Stimulated activated naive CD4-positive, alpha-beta T cell (primary cell): ENCODE measurements at places on chromosomes 1 and 21.

DNA sequence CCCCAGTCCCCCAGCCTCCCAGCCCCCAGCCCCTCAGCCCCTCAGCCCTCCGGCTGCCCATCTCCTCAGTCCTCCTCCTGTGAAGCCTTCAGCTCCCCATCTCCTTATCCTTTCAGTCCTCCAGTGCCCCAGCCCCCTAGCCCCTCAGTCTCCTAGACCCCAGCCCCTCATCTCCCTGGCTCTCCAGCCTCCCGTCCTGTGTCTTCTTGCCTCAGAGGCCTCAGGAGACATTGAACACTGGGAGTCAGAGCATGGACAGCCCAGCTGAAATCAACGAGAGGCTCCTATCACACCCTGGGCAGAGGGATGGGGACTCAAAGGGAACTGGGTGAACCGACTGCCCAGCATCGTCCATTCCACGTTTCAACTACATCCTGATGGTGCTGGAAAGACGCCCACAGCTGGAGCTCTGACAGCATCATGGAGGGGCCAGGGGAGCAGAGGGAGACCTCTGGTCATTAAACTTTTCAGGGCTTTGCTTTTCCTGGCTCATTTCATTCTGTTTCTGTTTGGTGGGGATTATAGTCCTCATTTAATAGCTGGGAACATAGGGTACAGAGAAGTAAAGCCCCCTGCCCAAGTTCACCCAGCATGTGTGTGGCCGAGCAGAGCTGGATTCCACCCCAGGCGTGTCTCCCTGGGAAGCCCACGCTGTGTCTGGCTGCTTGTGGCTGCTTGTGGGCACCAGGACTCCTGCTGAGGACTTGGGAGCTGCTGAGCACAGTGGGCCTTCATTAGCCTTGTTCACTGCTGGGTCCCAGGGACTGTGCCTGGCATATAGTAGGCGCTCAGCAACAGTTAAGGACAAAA lies 396.7 kb downstream of the PTPRU start:
- no peak for DNase-seq

DNA sequence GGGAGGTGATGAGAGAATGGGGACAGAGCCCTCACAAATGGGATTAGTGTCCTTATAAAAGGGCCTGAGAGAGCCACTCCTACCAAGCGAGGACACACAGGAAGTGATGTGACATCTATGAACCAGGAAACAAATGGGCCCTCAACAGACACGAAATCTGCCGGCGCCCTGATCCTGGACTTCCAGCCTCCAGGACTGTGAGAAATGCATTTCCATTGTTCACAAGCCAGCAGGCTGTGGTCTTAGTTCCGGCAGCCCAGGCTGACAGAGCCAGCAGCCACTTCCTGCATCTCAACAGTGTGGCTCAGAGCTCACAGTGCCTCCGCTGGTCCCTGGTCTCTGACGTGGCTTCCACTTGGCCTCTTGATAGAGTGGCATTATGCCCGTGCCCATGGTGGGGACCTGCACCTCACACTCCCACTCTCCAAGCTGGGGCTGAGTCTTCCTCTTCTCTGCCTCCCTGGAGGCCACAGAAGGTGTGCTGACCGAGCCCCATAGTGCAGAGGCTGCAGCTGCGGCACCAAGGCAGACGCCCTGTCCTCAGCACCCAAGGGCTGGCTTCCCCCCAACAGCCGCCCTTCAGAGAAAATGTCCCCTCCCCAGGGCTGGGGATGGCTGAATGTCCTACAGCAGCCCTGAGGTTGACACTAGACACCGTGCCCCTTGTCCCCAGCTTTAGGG lies 44.9 kb downstream of the ACOT7 start:
- DNase-seq = peak; percentile 38

DNA sequence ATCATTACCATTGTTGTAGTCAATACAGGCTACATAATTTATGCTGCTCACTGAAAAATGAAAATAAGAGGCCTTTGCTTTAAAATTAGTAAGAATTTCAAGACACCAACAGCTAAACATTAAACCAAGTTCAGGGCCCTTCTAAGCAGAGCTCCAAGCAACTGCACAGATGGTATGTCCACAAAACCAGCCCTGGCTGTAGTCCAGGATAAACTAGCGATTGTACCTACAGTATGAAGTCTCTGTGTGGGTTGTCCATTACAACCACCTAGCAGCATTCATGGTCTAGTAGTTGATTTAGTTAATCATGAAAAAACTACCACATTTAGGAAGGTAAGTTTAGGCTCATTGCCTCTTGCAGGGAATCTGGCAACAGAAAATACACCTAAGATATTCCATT lies 35.3 kb downstream of the CLCA4 start:
- no peak for DNase-seq

DNA sequence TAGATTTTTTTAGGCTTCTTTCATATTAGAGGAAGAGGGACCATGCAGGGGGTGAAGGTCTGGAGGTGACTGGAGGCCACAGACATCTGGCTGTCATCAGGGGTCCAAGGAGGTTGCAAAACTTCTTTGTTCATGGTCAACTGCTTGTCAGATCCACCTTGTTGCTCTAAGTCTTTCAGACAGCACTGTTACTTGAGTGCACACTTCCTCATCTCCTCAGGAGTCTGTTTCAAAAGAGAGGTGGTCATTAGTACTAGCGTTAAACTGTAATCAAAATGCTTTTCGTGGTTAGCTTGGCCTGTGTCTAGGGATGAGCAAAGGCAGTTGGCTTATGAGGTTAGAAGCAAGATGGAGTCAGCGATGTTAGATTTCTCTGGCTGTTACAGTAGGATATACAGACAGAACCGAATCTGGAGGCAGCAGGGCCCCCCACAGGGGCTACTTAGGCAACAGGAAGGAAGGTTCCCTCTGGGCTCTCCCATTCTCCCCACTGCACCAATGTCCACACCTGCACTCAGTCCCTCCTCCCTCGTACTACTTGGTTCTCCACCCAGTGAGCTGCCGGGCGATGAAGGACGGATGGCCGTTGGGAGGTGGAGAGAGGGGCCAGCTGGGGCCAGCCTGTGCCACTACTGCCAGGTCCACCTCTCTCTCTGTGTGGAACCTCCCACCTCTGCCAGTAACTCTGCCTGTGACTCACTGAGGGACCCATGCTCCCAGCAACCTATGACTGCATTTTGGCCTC lies 57.2 kb downstream of the TOR1AIP2 start:
- no peak for DNase-seq

GRCh38 chr1:18886003-18886335 lies 16.4 kb downstream of the ALDH4A1 start:
- no peak for DNase-seq

DNA sequence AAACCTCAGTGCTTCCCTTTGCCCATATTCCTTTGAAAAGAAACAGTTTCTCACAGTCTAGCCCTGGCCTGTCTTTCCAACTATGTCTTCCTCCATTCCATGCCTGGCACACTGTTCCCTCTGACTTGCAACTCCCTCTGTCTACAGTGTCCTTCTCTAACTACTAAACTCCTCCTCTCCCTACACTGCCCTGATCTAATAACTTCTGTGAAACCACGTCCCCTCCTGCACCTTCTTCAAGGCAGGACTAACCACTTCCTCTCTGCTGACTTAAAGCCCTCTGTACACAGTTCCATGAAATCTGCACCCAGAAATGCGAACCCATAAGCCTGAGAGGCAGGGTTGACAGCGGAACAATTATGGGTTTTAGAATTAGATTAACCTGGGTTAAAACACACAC lies 62.2 kb upstream of the ATP1B1 start:
- peak; percentile 2 for DNase-seq

- DNase-seq = no peak
Measured at GRCh38 chr1:85022700-85023099, 25.6 kb downstream of the MCOLN3 start.

DNA sequence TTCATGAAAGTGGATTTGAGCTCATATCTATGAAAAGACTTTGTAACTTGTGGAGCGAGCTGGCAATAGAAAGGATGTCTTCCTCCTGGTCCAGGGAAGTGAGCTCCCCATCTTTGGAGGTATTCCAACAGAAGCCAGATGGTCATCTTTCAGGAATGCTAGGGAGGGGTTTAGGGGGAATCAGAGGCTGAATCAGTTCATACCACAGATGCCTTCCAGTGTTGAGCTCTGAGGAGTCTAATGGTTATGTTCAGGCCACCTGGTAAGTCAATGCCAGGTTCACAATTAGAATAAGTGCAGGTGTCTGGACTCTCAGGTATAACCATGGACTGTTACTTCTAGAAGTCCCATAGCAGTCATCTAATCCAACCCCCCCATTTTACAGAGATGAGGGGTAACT lies 119.1 kb downstream of the ACTL8 start:
- DNase-seq = no peak

DNA sequence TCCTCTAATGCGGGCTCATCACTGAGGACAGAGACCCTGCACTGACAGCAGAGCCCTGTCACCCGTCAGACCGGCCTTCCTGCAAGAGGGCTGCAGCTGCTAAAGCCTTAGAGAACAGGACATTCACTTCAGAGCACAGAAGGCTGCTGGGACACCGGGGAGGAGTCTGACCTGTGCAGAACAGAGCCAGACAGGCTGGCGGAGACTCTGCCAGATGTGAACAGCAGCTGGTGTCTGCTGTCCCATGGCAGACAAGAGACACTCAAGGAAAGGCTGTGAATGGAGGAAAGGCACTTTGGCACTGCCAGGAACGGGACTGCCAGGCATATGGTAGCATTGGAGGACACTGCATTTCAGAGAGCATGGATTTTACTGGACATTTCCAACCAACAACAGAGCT lies 21.4 kb downstream of the MRAP start:
- no peak for DNase-seq

DNA sequence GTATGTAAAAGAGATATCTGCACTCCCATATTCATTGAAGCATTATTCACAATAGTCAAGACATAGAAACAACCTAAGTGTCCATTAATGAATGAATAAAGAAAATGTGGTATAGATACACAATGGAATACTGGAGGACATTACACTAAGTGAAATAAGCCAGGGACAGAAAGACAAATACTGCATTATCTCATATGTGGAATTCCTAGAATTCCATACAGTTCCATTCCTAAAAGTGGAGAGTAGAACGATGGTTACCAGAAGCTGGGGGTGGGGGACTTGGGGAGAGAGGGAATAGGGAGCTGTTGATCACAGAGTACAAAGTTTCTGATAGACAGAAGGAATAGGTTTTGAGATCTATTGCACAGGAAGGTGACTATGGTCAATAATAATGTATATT lies 7.4 kb downstream of the TMED5 start:
- DNase-seq = no peak

GRCh38 chr21:16022116-16022515 lies 292.3 kb downstream of the USP25 start:
- DNase-seq = no peak

GRCh38 chr1:7313826-7314225 lies 457.3 kb upstream of the VAMP3 start:
- DNase-seq = no peak

DNA sequence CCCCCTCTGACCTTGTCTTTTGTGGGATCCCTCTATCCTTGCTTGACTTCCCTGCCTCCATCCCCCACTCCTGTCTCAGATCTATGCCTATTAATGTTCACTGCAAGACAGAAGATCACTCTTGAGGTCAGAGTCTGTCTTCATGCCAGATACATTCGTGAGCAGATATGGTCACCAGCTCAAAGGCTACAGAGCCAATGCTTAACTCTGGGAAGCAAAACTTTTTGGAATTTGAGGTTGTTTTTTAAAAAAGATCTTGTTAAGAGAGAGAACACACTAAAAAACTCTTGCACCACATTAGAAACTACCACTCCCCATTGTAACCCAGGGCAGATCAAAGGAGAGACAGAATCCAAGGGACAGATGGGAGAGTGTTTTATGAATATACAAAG lies 17.1 kb upstream of the A3GALT2 start:
- DNase-seq = no peak

DNA sequence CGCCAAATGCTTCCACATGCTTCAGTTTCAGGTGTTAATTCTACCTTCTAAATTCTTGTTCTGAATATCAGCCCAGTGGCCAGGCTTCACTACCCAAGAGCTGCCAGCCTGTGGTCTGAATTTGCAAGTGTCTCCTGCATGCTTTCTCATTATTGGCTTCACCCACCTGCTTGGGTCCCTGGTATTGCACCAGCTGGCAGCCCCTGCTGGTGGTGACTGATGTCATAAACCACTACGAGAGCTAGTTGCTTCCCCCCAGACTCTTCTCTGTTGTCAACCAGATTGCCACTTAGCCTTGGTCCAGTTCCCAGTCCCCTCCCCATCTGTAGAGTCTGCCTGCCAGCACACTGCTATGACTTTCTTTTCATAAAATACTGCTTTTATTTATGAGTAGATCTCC lies 197.7 kb upstream of the DUSP10 start:
- DNase-seq = no peak

- no peak for DNase-seq
Measured at GRCh38 chr21:43825936-43826622, 36.7 kb downstream of the RRP1 start.

GRCh38 chr1:244218220-244218619 lies 167.1 kb downstream of the ZBTB18 start:
- no peak for DNase-seq

DNA sequence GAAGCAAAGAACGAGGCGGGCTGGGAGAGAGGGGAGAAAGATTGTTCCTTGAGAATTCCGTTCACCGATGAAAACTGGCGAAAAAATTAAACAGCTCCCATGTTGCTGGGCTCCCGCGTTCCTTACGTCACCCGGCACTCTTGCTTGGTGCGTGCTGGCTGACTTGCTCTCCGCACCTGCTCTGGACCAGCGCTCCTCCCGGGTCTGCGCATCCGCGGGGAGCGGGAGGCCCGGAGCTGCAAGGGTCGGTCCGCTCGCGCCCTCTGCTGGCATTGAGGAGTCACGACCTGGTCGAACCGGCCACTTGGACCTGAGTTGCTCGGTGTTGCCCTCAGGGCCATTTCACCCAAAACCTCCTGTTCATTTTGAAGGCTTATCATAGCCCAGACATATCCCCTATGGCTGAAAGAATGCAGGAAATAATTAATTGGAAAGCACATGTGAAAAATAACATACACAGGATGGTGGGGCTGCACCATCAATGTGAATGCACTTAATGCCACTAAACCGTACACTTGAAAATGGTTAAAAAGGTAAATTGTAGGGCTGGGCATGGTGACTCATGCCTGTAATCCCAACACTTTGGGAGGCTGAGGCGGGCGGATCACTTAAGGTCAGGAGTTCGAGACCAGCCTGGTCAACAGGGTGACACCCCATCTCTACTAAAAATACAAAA lies 98.9 kb upstream of the BACE2 start:
- peak; percentile 22 for DNase-seq

GRCh38 chr1:108610073-108610472 lies 50.2 kb downstream of the EEIG2 start:
- DNase-seq = no peak

DNA sequence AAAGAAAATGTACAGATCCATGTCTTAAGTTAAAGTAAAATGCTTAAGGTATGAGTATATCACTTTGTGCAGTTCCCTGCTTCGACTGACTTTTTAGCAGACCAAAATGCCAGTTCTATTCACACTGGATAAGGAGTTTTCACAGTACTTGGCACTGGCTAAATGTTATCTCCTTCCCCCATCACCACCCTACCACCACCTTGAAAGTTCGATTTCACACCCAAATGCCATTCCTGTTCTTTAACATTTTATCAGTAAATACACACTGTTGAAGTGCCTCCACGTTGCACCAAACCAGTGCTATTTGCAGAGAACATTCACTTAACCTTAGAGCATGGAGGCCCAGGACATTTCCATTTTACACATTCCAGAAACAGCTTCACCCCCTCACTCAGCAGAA lies 100.0 kb downstream of the URB2 start:
- DNase-seq = no peak
